Fibroblast of lung (primary cell): ENCODE measurements at places on chromosomes 12 and 14. TPM values are rescaled to one million over a fixed set of nuclear protein-coding genes. Genes with fewer than 3 reads are reported as not detected.
A peak's percentile ranks its signal among the peaks of the same experiment; 100 is the strongest.

- no peaks in the 10 kb centered on the region for H3K27me3 ChIP-seq
- H3K36me3 ChIP-seq: no peaks in the 10 kb centered on the region
- H3K4me1 ChIP-seq: no peaks in the 10 kb centered on the region
- no peak for DNase-seq
Observed at GRCh38 chr12:112370868-112371510, 11.2 kb downstream of the HECTD4 start.

The IFNG-AS1 gene
- not detected in 2 replicates for total RNA-seq

The MED6 gene
- 26.5 and 26.6 TPM in 2 replicates for total RNA-seq

The SCAF11 gene
- total RNA-seq: 43.8 and 45.5 TPM in 2 replicates

DNA sequence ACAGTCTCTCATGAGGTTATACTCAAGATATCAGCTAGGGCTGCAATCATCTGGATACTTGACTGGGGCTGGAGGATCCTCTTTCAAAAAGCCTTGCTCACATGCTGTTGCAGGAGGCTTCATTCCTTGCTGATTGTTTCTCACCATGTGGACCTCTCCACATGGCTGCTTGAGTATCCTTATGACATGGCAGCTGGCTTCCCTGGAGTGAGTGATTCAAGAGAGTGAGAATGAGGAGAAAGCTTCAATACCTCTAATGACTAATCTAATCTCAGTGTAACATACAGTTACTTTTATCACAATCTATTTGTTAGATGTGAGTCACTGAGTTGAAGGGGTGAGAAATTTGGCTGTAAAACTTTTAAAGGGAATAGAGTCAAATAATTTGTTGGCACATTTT lies 14.4 kb upstream of the SDR39U1 start:
- no peak overlapping the region for H3K4me3 ChIP-seq
- peak; percentile 14 for DNase-seq
- no peak overlapping the region for H3K27ac ChIP-seq
- no peaks in the 10 kb centered on the region for H3K36me3 ChIP-seq
- H3K4me1 ChIP-seq: no peaks in the 10 kb centered on the region
- no peaks in the 10 kb centered on the region for H3K27me3 ChIP-seq

DNA sequence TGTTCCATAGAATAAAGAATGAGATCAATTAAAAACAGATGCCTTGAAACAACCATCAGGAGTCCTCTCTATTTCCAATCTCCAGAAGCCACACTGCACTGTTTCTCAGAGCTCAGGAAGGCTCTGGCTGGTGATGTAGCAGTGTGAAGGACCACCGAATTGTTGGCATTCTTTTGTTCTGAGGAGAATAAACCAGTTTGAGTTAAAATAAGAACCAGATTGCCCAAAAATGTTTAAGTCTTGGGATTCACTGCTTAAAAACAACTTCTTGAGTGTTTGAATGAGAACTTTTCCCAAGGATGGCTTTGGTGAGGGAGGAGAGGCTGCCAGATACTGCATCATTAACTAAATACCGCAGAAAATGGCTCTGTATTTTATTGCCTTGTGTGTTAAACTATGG lies 341.2 kb downstream of the C12orf75 start:
- H3K36me3 ChIP-seq: no peaks in the 10 kb centered on the region
- DNase-seq: no peak
- H3K4me1 ChIP-seq: no peaks in the 10 kb centered on the region
- no peak overlapping the region for H3K27ac ChIP-seq

The FOXN4 gene
- total RNA-seq: not detected in 2 replicates

GRCh38 chr12:12452326-12452902 lies 95.5 kb downstream of the BORCS5 start:
- no peak overlapping the region for H3K27ac ChIP-seq
- no peaks in the 10 kb centered on the region for H3K36me3 ChIP-seq
- no peaks in the 10 kb centered on the region for H3K27me3 ChIP-seq
- H3K4me3 ChIP-seq: no peak overlapping the region

DNA sequence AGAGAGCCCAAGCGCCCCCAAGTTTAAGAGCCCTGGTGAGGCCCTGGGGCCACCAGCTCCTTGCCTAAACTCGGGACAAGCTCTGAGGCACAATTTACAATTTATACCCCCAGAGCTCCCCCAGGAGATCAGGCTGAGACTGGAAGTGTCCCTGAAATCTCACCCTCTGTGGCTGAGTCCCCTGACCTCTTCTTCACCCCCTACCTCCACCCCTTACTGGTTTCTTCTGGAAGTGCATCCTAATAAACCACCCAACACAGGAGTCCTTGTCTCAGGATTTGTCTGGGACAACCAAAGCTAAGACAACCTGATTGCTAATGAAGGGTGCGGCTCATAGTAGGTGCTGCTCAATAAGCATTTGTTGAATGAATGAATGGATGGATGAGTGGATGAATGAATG lies 206.4 kb downstream of the BCL11B start:
- no peaks in the 10 kb centered on the region for H3K27me3 ChIP-seq
- no peak for DNase-seq
- no peaks in the 10 kb centered on the region for H3K36me3 ChIP-seq
- H3K4me1 ChIP-seq: no peaks in the 10 kb centered on the region
- no peak overlapping the region for H3K4me3 ChIP-seq
- no peak overlapping the region for H3K27ac ChIP-seq
